ENCODE measurements at places on chromosomes 5 and 9.
A peak's percentile ranks its signal among the peaks of the same experiment; 100 is the strongest.

- peak; percentile 87 for DNase-seq
Observed at GRCh38 chr9:111178331-111179055, 140.2 kb upstream of the LPAR1 start.

GRCh38 chr9:137673886-137674285, 55.1 kb downstream of the EHMT1 start:
- DNase-seq, result no peak

- DNase-seq, result no peak
Observed at GRCh38 chr5:52497133-52497693, 290.5 kb upstream of the ITGA1 start.

DNA sequence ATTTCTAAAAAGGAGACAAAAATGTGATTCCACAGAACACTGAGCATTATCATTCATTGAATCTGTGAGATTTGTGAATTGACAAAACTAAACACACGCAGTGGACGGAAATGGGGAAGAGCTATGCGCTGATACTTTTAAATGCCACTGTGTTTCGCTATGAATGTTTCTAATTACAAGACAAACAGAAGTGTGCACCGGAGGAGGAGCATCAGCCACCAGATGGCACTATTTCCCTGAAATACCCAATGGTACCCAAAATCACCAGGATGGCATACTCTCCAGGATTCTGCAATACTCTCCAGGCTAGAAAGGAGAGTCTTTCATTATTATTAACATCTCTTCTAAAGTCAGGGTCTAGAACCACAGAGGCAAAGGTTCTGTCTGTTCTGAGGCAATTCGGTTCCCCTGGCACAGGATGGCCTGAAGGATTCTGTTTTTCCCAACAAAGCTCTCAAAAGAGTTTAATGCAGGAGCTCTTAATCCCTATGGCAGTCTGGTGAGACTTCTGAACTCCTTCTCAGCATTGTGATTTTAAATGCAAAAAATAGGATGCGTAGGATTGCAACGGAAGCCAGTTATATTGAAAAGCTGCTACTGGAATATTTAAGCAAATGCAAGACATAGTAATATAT, 13.8 kb upstream of the PUM3 start:
- DNase-seq, result peak; percentile 76
